ENCODE measurements at places on chromosomes 11 and 22.

DNA sequence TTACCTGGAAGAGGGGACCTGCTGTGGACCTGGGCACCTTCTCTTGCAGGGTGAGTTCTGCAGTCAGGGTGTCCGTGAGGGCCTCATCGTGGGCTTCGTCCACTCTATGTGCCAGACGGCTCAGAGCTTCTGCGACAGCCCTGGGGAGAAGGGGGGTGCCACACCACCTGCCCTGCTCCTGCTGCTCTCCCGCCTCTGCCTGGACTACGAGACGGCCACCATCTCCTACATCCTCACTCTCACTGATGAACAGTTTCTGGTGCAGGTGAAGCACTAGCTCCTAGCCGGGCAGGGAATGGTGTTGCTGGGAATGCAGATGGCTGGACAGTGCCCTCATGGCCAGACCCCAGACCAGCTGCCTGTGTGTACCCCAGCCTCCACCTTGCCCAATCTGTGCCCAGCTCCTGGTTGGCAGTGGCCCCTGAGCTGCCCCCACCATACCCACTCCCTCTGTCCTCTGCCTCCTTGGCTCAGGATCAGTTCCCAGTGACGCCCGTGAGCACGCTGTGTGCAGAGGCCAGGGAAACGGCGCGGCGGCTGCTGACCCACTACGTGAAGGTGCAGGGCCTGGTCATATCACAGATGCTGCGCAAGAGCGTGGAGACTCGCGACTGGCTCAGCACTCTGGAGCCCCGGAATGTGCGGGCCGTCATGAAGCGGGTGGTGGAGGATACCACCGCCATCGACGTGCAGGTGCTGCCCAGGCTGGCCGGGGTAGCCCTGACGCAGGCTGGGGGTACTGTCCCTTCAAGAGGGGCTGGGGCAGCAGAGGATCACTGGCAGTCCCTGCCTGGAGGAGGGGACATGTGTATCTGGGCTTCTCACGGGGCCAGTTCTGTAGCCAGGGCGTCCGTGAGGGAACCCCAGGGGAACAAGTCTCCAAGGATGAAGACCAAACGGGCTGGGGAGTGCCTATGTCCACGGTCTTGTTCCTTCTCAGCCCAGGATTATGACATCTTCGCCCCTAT is 2.2 kb upstream of the TM7SF2 start:
- DNase-seq = no peak

DNA sequence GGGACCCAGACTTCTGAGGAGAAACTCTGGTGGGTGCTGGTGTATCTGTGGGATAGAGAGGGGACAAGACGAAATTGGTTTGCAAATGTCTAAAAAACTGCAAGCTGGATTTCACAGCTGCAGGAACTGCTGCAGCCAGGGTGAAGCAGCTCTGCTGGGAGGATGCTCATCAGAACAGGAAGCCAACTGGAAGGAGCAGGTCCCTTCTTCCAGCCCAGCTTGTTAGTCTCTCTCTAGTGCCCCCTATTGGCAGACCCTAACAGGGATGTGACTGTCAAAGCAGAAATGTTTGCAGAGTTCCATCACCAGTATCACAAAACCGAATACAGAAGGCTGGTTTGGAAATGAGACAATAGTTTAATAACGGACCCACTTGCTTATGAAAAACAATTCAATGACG is 74.8 kb upstream of the SLC22A12 start:
- DNase-seq = no peak

GRCh38 chr11:128832121-128832497 is 35.0 kb downstream of the KCNJ1 start:
- DNase-seq = no peak

- DNase-seq = no peak
Measured at GRCh38 chr11:39542460-39542859, 1917.0 kb downstream of the LRRC4C start.

DNA sequence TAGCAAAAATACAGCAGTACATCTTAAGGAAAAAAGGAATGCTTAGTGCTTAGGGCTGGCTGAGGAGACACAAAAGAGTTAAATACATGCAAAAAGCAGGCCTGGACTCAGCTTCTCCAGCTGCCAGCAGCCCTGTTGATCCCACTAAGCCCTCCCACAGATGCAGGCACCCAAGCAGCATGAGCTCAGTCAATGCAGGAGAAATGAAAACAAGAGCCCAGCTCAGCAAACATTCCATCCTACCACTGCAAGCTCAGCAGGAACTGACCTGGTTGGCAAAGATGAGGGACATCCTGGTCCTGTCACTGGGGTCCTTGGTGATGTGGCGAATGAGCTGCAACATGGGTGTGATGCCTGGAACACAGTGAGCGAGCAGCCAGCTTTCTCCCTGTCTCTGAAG is 5.8 kb downstream of the CYB5R2 start:
- DNase-seq = no peak

DNA sequence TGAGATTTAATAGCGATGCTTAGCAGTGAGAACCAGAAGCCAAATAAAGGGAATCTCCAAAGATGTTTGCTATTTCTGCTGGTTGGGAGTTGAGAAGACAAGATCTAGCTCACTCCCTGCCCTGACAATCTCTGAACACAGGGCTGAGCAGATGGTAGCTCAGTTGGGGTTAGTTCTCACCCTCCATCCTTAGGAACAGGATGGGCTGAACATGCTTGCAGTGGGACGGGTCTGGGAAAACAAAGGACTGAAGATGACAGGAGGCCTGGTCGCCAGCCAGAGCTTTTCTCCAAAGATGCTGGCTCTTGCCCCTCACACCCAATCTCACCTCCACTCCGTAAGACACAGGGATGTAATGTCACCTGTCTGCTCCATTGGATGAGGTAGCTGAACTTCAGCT is 72.7 kb downstream of the SC5D start:
- DNase-seq = no peak

GRCh38 chr11:67356864-67357561 is 3.7 kb upstream of the POLD4 start:
- no peak for DNase-seq

GRCh38 chr11:123260511-123261211 is 65.6 kb upstream of the CLMP start:
- DNase-seq = no peak

DNA sequence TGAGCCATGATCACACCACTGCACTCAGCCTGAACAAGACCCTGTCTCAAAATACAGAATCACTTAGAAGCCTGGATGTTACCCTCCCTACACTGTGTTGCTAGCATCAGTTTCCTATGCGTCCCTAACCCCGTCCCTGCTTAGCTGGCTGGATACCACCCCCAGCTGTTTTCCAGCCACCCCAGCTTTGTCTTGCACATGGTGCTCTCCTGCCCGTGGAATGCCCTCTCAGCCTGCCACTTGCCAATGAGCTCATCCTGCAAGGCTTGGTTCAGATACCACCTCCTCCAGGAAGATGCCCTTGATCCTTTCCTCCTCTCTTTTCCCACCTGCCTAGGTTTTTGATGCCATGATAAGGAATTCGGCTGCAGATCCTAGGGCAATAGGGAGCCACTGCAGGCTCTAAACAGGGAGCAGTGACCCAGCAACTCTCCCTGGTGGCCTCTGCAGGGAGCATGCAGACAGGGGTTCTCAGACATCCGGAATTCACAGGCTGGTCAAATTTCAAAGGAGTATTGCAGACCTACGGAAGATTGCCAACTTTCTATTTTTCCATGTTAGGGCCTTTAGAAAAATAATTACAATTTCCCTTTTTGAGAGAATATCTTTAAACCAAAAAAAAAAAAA is 52.7 kb upstream of the WNT7B start:
- no peak for DNase-seq

GRCh38 chr11:120381401-120381800 is 45.2 kb downstream of the ARHGEF12 start:
- no peak for DNase-seq

- DNase-seq = no peak
Measured at GRCh38 chr11:6194065-6194581, 4.9 kb upstream of the OR52W1 start.

GRCh38 chr11:117479372-117479771 is 151.7 kb downstream of the CEP164 start:
- no peak for DNase-seq

DNA sequence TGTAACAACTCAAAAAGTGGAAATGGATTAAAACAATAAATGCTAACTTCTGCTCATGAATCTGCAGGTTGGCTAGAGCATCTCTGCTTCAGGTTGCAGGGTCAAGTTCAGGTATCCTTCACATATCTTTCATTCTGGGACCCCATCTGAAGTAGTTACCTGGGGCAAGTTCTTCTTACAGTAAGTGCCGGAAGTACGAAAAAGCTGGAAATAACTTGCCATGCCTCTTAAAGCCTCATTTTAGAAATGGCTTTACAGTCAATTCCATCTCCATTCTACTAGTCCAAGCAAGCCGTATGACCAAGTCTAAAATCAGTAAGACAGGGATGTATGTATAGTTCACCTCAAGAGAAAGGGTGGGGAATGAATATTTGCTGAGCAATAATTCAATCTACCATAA is 93.7 kb downstream of the FCHSD2 start:
- DNase-seq = no peak

GRCh38 chr22:30943368-30943767 is 25.2 kb downstream of the MORC2 start:
- peak; percentile 22 for DNase-seq

- no peak for DNase-seq
Measured at GRCh38 chr22:45238957-45239680, 1.6 kb downstream of the KIAA0930 start.

DNA sequence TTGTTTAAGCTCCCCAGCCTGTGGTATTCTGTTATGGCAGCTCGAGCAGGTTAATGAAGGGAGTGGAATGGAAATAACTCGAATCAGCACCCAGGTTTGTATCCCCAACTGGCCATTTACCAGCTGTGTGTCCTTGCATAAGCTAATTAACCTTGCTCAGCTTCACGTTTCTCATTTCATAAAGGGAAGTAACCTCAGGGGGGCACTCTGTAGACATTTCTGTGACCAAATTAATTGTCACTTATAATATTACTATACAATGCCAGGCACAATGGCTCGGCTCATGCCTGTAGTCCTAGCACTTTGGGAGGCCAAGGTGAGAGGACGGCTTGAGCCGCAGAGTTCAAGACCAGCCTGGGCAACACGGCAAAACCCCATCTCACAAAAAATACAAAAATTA is 13.8 kb downstream of the ADA2 start:
- no peak for DNase-seq

GRCh38 chr11:2159536-2160413 is 1.2 kb downstream of the INS start:
- DNase-seq = no peak

- no peak for DNase-seq
Measured at GRCh38 chr22:46958658-46959057, 196.2 kb downstream of the TBC1D22A start.

DNA sequence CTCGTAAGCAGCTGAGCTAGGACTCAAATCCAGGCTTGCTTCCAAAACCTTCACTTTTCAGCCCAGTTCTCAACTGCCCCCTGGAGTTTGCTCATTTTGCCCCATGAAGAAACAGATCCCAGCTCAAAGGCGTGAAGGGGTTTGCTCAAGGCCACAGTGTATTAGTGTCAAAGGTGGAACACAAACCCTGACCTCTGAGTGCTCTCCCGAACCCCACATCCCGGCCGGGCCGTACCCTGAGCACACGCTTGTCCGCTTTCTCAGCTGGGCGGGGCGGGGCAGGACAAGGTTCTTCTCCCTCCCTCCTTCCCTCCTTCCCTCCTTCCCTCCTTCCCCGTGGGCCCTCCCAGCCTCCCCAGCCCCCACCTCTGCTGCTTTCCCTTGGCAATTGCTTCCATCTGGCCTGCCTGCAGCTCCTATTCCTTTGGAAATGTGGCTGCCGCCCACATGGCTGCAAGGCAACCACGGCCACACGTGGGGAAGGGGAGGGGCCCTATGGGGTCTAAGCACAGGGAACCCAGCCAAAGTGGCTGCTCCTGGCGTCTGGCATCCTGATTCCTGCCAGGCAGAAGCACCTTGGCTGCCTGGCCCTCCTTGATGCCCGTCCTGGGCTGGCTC is 4.1 kb downstream of the ST3GAL4 start:
- no peak for DNase-seq

DNA sequence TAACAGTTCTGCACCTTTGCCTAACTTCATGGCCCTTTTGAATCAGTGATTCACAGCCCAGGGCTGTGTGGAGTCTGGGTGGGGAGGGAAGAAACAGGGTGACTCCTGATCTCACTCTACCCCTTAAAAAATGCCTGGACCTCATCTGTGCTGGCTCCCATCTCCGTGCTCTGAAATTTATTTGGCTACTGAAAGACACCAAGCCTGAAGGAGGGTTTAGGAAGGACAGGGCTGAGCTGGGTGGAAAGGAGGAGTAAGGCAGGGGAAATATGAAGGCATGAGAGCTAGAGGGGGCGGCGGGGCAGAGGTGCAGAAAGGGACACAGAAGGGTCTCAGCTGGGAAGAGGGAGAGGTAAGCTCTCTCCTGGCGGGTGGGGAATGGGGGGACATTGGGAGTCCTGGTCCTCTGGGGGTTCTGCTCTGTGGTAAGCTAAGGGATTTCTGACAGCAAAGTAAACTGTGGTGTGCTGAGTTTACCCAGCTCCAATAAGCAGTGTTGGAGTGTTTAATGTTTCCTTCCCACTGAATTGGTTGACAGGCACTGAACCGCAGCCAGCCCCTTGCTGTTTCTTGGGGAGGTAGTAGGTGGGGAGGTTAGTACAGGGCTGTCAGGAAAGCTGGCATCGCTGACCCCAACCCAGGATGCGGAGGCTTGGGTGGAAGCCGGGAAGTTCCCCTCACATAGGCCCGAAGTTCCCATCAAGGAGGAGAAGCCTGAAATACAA is 71.1 kb downstream of the RPUSD4 start:
- DNase-seq = no peak

GRCh38 chr11:29538339-29539036 is 478.3 kb downstream of the KCNA4 start:
- DNase-seq = no peak

DNA sequence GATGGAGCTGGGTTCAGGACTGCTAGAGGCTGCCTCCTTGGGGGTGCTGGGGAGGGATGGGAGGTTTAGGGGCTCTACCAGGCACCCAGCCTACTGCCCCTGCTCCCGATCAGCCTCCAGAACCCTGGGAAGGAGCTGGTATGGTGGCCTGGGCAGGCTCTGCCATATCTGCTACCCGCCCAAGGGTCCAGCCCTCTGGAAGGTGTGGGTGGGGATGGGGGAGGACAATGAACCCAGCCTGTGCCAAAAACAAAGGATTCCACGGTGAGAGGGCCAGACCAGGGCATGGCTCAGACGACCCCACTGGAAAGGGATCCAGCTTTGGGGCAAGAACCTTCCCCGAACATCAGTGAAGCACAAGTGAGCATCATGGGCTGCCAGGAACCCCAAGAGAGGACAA is 3.0 kb downstream of the CASTOR1 start:
- no peak for DNase-seq

GRCh38 chr11:44172966-44173365 is 77.5 kb downstream of the EXT2 start:
- DNase-seq = no peak

GRCh38 chr11:30595934-30596333 is 9.8 kb upstream of the MPPED2 start:
- DNase-seq = no peak

DNA sequence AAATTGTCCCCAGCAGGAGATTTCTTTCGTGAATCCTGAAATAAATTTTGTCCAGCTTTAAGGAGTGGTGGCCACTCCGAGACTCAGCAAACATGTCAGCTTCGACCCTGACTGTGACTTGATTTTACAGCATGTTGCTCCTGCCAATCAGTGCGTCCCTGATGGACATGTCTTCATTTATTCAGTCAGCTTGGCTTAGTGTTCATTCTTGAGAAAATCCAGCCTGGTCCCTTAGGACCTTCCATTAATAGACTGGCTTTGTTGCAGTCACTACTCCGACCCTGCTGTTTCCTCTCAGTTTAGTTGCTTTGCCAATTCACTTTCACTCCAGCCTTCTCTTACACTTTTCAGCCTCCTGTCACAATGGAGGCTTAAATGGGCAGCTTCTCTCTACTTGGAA is 30.5 kb downstream of the TMPRSS5 start:
- DNase-seq = no peak

GRCh38 chr22:23098718-23099530 is 28.6 kb downstream of the GNAZ start:
- no peak for DNase-seq
